ENCODE measurements at places on chromosomes 6 and 20.
A peak's percentile ranks its signal among the peaks of the same experiment; 100 is the strongest.

- no peaks in the 10 kb centered on the region for H3K27me3 ChIP-seq
- H3K4me3 ChIP-seq, result peak overlapping the region; percentile 77
- H3K36me3 ChIP-seq, result peaks cover 32% of the 10 kb centered on the region
Measured at GRCh38 chr6:31652925-31653724, 664 bp upstream of the BAG6 start.

GRCh38 chr6:133394630-133395029 lies 153.5 kb downstream of the EYA4 start:
- H3K27ac ChIP-seq, result no peak overlapping the region
- H3K4me1 ChIP-seq, result no peaks in the 10 kb centered on the region

GRCh38 chr6:73418081-73418741 lies 23.6 kb downstream of the DDX43 start:
- no peaks in the 10 kb centered on the region for H3K4me1 ChIP-seq
- H3K27ac ChIP-seq, result no peak overlapping the region
- no peaks in the 10 kb centered on the region for H3K27me3 ChIP-seq
- no peak overlapping the region for H3K4me3 ChIP-seq

- no peak overlapping the region for H3K27ac ChIP-seq
- no peaks in the 10 kb centered on the region for H3K4me1 ChIP-seq
- DNase-seq, result no peak
- H3K4me3 ChIP-seq, result no peak overlapping the region
Measured at GRCh38 chr6:154499855-154500589, 10.5 kb downstream of the CNKSR3 start.

DNA sequence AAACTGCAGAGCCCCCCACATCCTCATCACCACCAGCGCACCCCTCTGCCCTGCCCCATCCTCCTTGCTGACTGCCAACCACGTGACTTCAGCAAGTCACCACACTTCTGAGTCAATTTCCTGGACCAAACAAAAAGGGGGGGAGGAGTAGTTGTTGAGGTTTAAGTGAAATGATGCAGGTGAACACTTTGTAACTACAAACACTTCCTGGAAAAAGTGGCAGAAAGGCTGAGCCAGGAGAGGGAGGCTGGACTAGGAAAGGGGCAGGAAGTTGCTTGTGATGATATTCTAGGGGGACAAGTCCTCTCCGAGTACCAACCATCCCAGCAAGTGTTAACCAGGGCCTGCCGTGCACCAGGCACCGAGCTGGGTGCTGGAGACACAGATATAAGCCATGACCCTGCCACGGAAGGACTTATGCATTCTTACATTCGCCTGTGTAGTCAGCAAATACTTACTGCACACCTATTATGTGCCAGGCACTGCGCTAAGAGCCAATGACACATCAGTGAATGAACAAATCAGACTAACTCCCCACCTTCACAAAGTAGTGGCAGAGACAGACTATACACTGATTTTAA lies 67.3 kb downstream of the PREX1 start:
- peaks cover 69% of the 10 kb centered on the region for H3K4me1 ChIP-seq
- peak overlapping the region; percentile 80 for H3K27ac ChIP-seq
- H3K27me3 ChIP-seq, result no peaks in the 10 kb centered on the region
- peak; percentile 74 for DNase-seq
- H3K36me3 ChIP-seq, result peaks cover 26% of the 10 kb centered on the region
- peak overlapping the region; percentile 8 for H3K4me3 ChIP-seq

Data from B cell (primary cell).